Activated CD4-positive, alpha-beta T cell treated with anti-CD3 and anti-CD28 coated beads for 36 hours (primary cell): ENCODE measurements at places on chromosomes 5 and 9.

GRCh38 chr5:191036-191948, at the start of gene LRRC14B:
TSS of gene LRRC14B (plus strand) at chr5:191495. CDS start at chr5:191539, 44 bp downstream.
- peak; percentile 51 for DNase-seq

- DNase-seq: no peak
Measured at GRCh38 chr5:73805449-73805848, 179.5 kb downstream of the ARHGEF28 start.

- DNase-seq: no peak
Measured at GRCh38 chr9:5543875-5544702, 33.8 kb downstream of the PDCD1LG2 start.

DNA sequence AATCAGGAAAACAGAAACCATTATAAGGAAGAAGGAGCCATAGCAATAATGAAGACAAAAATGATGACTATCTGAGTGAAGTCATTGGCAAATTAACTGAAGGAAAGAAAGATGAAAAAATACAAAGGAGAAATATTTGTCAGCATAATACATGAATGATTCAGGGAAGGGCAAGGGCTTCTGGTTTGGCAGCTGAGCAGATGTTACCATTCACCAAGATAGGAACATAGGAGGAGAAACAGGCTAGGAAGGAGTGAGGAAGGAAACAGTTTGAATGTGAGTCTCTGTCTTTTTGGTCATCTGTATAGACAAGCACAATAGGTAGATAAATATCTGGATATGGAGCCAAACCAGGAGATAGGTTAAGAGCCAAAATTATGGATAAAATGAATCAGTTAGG, 296.0 kb downstream of the ISL1 start:
- DNase-seq: no peak

- peak; percentile 70 for DNase-seq
Measured at GRCh38 chr5:119079318-119079921, 8.5 kb downstream of the DMXL1 start.

GRCh38 chr9:109317979-109318741, 2.7 kb downstream of the EPB41L4B start:
- no peak for DNase-seq

GRCh38 chr9:113907282-113907681, 31.2 kb downstream of the ZNF618 start:
- DNase-seq: no peak

DNA sequence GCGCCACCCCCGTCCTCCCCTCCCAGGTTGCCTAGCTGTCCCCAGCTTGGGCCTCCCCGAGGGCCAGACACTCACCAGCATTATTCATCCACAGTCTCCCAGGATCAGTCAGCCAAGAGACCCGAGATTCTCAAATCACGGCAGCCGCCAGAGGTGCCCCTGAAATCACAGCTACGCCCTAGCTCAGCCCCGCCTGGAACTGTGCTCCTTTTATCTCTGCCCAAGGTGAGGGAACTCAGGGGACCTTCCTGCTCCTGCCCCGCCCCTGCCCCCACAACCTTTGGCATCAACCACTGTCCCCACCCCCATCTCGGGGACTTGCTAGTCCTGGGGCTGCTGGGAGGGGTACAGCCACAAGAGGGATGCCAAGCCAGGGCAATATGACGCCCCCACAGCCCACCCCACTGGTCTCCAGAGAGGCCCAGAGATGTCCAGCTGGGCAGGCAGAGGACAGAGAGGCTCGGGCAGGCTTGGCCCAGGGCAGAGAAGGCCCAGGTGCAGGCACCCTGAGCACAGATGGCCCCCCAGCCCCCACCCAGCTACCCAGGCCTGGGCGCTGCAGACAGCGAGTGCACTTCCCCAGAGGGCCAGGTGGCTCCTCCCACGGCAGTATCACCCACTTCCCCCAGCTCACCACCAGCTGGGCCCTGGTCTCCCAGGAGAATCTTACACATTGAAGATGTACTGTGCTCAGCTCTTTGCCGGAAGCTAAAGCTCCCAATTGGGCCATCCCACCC, at the start of gene FUT7:
Gene FUT7 (minus strand): TSS at position 185 of the 737 bp plus-strand sequence. CDS start 97 bp downstream, at position 88.
- DNase-seq: peak; percentile 73

DNA sequence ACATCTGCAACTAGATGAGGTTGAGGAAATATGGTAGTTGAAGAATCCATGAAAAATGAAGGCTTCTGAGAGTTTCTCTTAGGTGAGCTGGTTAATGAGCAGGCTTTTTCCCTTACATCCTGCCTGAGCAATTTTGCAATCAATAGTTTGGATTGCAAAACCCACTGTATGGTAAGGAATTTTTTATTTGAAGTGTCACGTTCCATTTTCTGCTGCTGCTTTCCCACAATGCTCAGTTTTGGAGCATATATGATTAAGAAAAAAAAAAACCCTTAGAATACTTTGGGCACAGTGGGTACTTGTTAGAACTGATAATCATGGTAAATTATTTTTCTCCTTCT, 144.2 kb downstream of the PCSK1 start:
- no peak for DNase-seq

DNA sequence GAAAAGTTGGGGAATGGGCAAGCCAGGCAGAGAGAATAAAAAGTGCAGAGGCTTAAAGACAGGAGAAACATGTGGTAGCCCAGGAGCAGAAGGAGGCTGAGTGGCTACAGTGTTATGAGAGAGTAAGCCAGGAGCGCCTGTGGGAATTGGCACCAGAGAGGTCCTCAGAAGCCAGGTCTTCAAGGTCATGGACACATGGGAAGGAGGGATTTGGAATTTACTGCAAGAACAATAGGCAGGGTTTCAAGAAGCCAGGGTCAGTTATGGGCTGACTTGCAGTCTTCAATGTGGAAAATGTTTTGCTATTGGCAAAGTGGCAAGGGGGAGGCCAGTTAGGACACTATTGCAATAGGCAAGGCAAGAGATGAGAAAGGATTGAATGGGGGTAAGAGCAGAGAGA, 29.3 kb downstream of the ERAP1 start:
- no peak for DNase-seq

DNA sequence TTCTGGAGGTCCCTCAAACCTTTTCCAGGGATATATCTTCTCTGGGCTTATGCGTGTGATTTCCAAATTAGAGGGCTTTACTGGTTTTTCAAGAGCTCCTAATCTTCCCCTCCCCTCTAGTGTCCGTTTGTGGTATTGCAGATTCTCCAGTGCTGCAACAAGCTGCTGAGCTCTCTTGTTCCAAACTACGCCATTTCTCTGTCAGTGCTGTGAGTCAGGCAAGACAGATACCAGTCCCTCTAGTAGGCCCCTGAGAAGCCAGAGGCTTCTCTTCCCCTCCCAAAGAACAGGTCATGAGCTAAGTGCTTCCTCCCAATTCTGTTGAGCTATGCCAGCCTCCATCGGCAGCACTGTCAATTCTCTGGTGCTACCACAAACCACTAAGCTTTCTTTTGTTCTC, 149.5 kb downstream of the FANCC start:
- DNase-seq: peak; percentile 82

GRCh38 chr9:37486616-37487548, 1.1 kb downstream of the POLR1E start:
- no peak for DNase-seq

DNA sequence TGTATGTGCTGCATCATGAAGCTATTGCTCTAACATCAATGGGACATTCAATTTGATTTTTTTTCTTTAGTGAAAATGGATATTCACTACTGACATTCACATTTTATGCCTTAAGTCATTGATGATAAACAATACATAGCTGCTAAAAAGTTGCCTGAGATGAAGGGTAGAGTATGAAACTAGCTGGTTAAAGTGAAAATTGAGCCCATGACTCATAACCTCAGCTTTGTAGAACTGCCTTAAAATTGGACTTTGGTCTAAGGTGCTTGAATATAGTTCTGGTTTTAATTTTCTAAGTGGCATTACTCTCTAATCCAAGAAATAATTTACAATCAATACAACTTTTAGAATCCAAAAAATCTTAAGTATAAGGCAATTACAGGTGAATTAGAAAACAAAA, 740.4 kb upstream of the RIOK2 start:
- DNase-seq: no peak

GRCh38 chr9:112719696-112720095, 1.8 kb upstream of the INIP start:
- DNase-seq: no peak

DNA sequence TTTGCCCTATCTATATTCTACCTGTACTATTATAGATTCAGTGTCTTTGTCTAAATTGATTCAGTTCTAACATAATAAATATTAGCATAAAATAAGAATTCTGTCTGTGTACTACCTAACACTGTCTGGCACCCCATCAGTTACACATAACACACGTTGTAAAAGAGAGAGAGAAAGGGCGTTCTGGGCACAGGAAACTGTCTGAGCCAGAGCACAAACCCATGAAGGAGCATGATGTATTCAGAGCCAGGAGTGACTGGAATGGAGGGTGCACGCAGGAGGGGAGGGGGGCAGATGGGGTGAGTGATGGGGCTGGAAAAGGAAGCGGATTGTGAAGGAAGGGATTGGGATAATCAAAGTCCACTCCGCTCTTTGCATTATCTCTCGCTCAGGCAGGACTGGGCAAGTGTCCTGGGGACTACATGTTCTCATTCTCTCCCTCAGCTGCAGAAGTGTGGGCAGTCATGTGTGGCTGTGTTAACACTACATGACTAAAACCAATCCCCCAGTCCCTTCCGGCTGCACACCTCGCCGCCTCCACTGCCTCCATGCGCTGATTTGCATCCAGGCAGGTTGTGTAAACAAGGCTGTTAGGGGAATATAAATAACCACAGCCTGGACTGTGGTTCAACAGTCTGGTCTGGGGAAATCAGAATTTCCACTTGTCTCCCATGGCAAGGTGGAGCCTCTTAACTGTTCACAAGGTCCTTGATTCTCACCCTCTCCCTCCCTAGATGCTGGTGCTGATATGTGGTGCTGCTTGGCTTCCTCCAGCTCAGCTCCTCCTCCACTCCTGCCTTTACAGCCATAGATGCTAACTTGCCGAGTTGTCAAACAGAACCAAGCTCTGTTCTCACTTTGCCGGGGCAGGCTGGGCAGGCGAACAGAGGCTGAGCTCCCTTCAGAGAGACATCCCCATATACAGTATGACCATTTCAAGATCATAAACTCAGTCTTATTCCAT, 367.5 kb upstream of the BRINP1 start:
- no peak for DNase-seq

GRCh38 chr5:153779836-153780235, 258.9 kb downstream of the FAM114A2 start:
- DNase-seq: no peak

DNA sequence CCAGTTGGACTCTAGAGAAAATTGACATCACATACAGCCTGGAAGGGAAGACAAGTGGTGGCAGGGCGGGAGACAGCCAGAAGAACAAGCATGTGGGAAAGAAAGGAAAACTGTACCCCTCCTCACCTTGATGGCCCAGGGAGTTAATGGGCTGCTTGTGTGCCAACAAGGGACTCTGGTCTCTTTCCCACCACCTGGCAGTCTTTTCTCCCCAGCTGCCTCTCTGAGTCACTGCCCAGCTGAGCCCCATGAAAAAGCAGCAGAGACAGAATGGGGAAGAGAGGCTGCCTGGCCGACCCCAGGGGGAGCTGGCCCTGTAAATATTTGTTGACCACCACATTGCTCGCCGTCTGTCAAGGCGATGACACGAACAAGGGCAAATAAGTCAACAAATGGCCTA, 359.4 kb downstream of the ENC1 start:
- DNase-seq: no peak

DNA sequence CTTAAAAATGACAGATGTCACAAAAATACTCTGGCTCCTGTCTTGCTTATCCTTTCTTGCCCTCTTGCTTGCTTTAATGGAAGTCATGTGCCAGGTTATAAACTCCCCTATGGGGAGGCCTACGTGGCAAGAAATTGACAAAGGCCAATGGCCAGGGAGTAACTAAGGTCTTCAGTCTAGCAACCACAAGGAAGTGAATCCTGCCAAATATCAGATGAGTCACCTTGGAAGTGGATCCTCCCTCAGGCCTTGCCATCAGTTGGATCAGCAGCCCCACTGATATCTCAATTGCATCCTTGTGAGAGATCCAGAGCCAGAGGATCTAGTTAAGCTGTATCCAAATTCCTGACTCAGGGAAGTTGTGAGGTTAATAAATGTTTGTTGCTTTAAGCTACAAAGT, 82.8 kb downstream of the CAAP1 start:
- DNase-seq: no peak

DNA sequence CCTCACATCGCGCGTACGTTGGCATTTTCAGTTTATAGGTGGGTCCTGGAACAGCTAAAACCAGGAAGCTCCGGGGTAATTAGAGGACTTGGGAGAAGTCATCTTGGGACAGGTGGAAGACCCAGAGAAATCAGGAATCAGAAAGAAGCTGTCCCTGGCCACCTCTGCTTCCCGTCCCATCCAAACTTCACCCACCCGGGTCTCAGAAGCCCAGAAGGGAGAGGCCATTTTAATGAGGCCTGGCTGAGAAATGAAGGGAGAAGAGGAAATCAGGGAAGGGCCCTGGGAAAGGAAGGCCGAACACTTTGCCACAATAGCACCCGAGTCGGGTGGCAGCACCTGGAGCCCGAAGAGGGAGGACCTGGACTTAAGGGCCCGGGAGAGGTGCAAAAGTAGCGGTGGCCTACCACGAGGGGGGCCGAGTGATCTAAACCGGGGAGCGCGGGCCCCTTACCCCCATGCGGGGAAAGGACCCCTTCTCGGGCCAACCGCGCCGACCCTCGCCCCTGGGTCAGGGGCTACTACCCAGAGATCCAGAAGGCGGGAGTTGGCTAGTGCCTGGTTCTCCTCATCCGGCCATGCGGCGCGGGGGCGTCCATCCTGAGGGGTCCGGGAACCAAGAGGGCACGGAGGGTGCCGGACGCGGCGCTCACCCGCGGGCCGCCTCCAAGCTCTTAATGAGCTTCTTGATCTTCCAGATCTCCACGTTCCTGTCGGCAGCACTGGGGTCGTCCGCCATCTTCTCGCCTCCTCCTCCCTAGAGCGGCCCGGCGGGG, 668 bp downstream of the ETF1 start:
- DNase-seq: no peak

GRCh38 chr5:97065475-97065874, 76.9 kb downstream of the LIX1 start:
- no peak for DNase-seq

DNA sequence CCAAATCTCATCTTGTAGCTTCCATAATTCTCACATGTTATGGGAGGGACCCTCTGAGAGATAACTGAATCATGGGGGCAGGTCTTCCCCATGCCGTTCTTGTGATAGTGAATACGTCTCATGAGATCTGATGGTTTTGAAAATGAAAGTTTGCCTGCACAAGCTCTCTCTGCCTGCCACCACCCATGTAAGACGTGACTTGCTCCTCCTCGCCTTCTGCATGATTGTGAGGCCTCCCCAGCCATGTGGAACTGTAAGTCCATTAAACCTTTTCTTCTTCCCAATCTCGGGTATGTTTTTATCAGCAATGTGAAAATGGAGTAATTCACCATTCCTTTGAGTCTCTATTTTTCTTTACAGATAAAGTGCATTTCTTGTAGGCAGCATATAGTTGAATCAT, 66.9 kb upstream of the FNIP1 start:
- no peak for DNase-seq

- no peak for DNase-seq
Measured at GRCh38 chr5:73901043-73901442, 275.0 kb downstream of the ARHGEF28 start.

DNA sequence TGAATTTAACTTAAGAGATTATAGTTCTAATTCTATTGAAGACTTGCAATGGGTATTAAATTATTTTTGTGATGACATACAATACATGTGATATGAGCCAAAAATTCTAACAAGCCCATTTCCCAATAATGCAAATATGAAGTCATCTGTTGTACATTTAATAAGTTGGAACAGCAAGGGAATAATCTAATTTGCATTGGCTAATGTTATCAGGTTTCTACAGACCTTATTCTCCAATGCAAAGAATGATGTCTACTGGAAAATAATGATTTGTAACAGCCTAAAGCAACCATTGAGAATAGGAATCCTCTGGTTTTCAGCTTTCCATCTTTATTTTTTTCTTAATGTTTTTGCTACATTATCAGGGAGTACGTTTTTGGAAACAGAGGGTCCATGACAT, 89.1 kb upstream of the MINAR2 start:
- DNase-seq: no peak

- no peak for DNase-seq
Measured at GRCh38 chr9:70135176-70135575, 91.5 kb downstream of the MAMDC2 start.
